ENCODE measurements at places on chromosomes 5 and 9.

GRCh38 chr9:129884220-129885017 is 49.2 kb downstream of the USP20 start:
- peak; percentile 12 for DNase-seq

- DNase-seq, result no peak
Observed at GRCh38 chr9:122389799-122390481, 19.1 kb downstream of the PTGS1 start.

GRCh38 chr9:13814647-13815400 is 499.1 kb downstream of the NFIB start:
- no peak for DNase-seq

DNA sequence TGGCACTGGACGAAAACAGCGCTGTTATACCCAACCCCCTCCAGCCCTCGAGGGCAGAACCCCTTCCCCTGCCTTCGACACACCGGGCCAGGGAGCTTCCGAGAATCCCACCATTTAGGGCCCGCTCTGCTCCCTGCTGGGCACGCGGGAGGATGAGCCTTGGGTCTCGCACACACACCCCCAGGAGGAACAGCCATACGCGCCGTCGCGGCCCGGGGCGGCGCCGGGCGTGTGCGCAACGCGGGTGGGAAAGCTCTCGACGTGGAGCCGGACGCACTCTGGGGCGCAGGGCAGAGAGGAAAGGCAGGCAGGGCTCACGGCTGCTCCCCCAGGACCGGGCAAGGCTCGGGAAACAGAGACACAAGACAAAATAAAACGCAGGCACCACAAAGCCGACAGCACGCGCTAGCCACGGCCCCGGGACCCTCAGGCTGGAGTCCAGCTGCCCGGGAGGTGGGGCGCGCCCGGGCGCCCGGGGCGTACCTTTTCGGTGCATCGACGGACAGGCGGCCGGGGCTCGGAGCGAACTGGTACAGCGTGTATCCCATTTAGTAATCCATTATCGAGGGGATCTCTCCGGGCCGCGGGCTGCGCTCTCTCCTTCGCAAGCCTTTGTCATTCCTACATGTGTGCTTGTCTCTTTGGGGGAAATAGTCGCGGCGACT is 789 bp downstream of the SEMA6A start:
- DNase-seq, result no peak

- peak; percentile 35 for DNase-seq
Observed at GRCh38 chr9:118522093-118523028, 818.2 kb downstream of the TLR4 start.

DNA sequence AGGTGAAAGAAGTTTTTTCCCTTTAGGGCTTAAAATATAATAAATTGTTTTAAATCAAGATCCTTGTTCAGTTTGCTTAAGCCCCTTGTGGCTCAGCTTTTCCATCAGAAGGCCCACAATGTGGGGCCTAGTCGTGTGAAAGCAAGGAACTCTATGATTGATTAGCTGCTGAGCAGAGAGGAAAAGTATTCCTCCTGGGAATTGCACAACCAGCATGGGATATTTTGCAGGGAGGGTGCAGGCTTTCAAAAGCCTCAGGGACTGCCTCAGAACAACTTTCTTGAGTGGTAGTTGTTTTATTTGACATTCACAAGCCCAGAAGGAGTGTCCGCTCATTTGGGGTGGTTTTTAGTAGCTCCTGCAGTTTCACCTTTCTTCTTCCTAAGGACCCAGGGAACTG is 19.8 kb downstream of the TTC23L start:
- DNase-seq, result no peak

GRCh38 chr5:32159328-32160072 is 14.6 kb downstream of the GOLPH3 start:
- DNase-seq, result no peak

GRCh38 chr5:149439899-149440542 is 60.9 kb upstream of the IL17B start:
- no peak for DNase-seq

DNA sequence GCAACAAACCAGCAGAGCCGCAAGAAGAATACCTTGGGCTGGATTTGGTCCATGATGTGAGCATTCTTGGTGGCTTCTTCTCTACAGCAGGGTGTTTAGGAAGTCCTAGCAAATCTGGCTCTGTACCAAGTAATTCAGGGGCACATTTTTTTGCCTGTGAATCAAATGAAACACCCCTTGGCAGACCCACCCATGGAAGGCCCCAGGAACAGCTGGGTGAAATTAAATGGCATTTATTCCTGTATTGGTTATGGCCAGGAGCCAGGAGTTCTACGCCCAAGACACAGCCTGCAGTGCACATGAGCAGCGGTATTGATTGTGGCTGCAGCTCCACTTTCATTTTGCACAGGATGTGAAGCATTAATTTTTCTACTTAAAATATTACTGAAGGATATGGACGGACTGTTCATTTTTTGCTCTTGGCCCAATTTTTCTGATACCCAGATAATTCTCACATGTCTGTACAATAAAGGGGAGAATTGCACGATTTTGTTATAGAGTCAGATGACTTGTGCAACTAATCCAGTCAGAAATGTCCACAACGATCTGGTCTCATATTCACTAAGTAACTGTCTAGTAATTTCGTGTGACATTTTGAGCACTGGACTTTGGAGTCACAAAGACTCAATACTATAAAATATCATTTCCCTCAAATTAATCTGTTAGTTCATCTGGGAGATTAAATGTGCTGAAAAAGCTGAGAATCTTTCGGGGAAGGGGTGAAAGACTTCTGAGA is 120.7 kb upstream of the APC start:
- DNase-seq, result no peak

- DNase-seq, result peak; percentile 11
Observed at GRCh38 chr5:72848474-72849428, 32.3 kb downstream of the TNPO1 start.

DNA sequence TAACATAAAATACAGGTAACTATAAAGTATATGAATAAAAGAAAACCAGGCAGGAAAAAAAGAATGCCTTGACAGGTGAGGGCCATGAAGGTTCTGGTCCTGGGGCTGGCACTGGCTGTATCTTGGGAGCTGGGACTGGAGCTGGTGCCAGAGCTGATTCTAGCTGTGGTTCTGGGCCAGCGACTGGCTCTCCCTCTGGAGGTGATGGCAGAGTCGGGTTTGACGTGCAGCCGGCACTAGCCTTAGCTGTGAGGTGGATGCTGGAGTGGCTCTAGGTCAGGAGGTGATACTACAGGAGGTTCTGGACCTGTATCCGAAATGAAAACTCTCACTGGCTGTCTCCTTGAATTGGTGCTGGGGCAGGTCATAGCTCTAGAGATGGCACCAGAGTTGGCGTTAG is 22.3 kb downstream of the OBP2B start:
- DNase-seq, result no peak

- no peak for DNase-seq
Observed at GRCh38 chr5:44868541-44868940, 59.8 kb downstream of the MRPS30 start.

- DNase-seq, result no peak
Observed at GRCh38 chr9:108235609-108236008, 620.2 kb downstream of the ACTL7B start.

DNA sequence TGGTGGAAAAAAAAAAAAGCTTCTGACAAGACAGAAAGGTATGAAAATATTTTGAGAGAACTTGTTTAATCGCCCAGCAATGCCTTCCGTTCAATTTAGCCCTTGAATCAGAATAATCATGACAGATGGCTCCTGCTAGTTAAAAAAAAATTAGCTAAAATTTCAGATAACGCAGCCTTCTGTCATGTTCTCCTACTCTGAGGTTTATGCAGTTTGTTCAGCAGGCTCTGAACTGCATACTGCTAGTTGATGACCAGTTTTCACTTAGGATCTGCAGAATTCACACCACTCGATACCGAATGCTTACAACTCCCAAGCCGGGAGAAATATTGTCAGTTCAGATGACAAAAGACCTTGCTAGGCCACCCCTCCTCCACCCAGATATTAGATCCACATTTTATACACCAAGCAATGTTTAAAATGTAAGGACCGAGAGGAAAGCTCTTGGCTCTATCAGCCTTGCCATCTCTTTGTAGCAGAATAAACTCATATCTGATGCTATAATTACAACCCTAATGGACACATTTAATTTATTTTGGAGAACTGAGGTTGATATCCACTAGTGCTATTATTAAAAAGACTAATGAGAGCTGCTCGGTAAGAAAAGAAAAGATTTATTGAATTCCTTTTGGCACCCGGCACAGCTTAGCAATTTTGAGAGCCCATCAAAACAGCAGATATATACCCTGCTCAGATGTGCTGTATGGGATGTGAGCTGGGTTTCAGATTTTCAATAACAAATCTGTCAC is 322.8 kb downstream of the GLIS3 start:
- DNase-seq, result no peak

DNA sequence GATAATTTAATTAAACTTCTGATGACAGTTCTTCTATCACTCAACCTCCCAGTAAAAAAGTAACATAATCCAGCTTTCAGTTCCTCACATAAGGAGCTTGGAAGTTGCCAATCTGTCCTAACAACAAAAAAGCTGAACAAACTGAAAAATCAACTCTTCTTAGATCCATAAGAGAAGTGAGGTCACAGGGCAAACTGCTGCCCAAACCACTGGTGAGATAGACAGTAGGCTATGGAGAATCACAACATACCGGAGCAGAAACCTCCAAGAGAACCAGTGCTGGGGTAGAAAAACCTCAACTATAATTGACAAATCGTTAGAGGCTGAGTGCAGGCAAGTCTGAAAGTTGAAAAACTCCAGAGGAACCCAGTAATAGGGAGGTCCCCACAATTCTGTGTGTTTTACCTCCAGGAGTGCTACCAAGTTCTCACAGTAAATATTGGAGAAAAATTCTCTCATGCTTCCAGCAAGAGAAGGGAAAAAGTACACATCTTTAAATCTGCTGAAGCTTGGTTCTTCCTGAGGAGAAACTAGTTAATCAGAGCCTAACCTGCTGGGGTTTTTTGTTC is 300.0 kb downstream of the PDE4D start:
- DNase-seq, result no peak

DNA sequence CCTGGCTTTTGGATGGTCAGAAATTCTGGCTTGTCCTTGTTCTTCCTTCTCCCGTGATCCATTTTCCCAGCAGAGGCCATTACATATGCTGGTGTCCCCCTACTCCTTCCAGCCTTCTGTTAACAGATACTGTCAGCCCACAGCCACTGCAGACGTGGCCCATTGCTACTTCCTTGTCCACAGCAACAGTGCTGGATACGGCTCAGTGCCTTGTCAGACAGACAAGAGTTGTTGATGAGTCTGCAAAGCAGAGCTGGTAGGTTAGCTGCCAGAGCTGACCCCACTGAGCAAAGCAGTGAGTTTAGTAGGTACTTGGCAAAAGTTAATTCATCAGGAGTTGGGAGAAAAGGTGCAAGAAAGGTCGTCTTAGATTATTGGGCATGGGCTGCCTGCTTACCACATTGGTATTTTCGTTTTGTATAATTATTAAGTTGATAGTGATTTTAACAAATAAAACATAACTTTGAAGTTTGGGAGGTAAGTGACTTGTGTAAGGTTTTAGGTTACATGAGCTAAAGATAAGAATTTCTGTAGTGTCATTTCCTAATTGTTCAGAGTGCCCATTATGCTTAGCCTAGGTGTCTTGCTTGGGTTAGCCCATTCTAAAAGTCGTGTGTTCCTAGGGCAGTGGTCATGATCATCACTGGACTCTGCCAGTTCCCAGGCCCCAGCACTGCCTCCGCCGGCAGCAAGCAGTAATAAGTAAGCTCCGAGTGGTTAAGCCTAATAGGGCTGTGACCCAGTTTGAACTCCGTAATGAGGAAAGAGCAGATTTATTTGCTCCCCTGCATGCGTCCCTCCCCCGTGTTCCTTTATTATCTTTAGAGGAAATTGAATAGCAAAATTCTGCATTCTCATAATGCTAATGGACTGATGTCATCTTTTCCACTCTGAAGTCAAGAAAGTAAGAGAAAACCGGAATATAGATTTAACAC is 292.0 kb downstream of the FANCC start:
- DNase-seq, result no peak

- DNase-seq, result no peak
Observed at GRCh38 chr5:177364159-177364962, 6.6 kb downstream of the RGS14 start.

DNA sequence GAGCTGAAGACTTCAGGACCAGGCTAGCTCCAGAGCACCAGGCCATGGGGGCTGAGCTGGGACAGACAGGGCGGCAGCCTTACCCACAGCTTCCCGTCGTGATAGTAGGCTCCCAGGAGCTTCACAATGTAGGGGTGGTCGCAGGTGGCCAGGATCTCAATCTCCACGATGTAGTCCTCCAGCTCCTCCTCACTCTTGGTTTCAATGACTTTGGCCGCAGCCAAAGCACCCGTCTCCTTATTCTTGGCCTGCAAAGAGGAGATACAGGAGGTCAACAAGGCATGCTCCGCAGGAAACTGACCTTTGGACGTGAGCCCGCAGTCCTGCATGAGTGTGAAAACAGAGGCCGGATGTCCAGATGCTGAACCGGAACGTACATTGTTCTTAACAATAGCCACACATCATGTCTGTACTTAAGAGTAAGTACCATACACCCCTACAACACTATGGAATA is 31.5 kb downstream of the STK10 start:
- no peak for DNase-seq

DNA sequence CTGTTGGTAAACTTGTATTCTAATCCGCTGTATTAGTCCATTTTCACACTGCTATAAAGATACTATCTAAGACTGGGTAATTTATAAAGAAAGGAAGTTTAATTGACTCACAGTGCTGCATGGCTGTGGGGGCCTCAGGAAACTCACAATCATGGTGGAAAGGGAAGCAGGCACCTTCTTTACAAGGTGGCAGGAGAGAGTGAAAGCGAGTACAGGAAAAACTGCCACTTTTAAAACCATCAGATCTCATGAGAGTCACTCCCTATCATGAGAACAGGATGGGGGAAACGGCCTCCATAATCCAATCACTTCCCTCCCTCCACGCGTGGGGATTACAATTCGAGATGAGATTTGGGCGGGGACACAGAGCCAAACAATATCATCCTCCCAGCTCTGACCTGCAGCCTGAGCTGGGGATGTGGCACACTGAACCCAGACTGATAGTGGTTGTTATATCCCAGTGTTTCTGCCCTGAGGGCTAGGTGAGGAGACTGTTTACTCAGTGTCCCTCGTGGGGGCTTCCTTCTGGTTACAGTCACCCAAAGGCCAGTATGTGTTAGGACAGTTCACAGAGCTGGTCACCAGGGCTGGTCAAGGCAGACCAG is 488.3 kb downstream of the KDM4C start:
- no peak for DNase-seq

- DNase-seq, result peak; percentile 72
Observed at GRCh38 chr5:107553117-107553555, 117.6 kb downstream of the EFNA5 start.

All from NCI-H1930 (cell line).